ENCODE measurements at places on chromosomes 3 and 15.

DNA sequence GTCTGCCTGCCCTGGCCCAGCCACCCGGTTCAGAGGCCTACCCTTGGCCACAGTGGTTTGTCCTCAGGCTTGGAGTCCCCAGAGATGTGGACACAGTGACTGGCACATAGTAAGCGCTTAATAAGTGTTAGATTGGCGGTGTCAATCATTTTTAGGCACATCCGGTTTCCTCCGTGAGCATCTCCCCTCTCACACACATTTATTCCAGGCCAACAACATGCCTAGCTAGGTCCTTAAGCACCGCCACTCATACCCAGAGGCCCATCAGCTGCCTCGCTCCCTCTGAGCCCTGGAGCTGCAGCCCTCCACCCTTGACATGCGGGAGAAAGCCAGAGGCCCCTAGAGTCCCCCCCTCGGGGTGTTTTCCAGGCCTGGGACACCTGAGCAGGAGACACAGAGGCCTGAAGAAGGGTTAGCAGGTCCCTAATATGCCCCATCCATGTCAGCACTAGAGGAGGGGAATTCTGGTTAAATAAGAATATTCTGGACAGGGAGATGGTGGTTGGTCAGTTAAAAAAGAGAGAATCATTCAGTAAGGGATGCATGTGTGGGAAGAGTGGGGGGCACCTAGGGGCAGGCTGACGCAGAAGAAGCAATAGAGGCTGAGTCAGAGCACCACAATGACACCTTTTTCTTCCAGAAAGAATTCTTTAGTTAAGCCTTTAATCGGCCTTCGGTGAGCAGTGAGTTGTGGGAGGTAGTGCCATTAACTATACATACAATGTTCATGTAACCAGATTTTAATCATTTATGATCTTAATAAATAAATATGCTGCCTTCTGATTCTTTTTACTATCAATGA is 22.3 kb downstream of the NR2F2 start:
- no peak for DNase-seq

DNA sequence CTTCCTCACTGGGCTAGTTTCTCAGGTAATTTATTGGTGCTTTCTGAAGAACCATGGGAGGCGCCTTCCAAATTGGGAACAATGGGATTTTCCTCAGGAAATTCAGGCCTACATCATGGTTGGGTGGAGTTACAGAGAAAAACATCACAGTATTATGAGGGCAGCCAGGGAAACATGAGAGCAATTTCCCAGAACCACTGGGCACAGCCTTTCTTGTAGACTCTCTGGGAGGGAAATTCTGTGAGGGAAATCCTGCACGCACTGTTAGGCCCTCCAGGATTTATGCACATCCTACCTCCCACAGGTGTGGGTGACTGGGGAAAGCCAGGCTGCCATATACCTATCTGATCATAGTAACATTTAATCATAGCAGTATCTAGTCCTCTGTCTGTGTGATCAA is 13.2 kb downstream of the POPDC2 start:
- DNase-seq = no peak

- DNase-seq = no peak
Measured at GRCh38 chr3:155492841-155493240, 199.4 kb upstream of the STRIT1 start.

GRCh38 chr3:49998326-49998725 is 58.4 kb downstream of the RBM6 start:
- DNase-seq = no peak

DNA sequence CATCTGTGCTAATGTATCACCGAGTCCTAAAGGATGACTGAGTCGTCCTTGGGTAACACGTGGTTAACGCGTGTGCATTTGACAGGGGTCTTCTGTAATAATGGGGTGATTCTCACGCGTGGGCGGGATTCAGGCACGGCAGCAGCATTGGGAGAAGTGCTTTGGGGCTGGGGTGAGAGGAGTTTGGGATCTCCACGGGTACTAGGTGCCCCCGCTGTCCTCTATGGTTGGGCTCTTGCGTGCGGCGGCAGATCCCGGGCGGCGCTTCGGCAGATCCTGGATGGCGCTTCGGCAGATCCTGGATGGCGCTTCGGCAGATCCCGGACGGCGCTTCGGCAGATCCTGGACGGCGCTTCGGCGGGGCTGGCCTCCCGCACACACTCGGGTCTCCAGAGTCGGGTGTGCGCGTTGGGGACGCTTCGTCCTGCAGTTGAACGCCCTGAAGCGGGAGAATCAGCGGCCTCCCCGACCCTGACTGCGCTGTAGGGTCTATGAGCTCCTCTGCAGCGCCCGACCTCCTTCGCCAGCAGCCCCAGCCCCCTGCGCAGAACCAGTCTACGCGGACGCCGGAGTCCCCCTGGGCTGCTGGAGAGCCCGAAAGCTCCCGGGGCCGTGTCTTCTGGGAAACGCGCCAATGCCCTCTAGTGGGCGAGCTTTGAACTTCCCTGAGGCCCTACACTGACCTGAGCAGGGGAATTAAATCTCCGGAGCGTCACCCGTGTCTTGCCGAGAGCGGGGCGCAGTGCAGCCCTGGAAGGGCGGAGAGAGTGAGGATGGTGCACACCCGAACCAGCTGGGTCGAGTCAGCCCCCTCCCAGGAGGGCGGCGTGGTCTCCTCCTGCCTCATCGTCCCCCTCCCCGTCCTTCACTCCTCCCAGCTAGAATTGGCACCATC is 48.1 kb upstream of the EPHB3 start:
- peak; percentile 94 for DNase-seq

DNA sequence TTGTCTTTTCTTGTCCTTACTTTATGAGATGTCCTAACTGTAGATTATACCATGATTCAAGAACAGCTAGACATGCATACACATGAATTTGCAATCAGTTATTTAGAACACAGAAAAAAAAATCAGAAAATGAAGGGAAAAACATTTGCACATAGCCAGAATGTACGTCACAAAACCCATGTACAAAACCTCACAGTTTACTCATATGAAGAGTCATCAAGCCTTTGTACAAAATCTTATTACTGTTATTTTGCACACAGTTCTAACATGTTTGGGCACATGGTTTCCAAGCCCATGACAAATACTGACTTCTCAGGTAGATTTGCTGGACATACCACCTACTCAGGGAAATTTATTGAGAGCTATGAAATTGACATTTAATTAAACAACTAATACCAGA is 48.2 kb downstream of the MAP3K13 start:
- DNase-seq = no peak

GRCh38 chr15:85642693-85643066 is 152.0 kb downstream of the KLHL25 start:
- no peak for DNase-seq

- no peak for DNase-seq
Measured at GRCh38 chr3:107699682-107700081, 176.9 kb downstream of the BBX start.

GRCh38 chr3:110783541-110783940 is 288.1 kb upstream of the NECTIN3 start:
- DNase-seq = no peak

DNA sequence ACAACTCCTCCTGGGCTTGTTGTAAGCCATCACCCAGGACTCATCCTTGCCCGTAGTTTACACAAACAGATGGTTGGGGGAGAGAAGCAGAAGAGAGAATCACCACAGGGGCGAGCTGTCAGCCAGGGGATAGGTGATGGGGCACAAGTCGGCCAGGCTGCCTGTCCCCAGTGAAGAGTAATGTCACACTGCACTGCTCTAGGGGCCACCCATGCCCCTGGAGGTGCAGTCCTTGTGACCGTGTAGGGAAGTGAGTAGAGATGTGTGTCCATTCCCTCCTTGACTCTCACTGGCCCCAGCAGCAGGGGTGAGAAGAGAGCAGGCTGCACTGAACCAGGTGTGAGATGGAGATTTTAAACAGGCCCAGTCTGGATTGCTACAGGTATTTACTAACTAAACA is 17.1 kb upstream of the PRSS50 start:
- DNase-seq = no peak

GRCh38 chr3:16550676-16551341 is 37.3 kb upstream of the RFTN1 start:
- DNase-seq = peak; percentile 83

DNA sequence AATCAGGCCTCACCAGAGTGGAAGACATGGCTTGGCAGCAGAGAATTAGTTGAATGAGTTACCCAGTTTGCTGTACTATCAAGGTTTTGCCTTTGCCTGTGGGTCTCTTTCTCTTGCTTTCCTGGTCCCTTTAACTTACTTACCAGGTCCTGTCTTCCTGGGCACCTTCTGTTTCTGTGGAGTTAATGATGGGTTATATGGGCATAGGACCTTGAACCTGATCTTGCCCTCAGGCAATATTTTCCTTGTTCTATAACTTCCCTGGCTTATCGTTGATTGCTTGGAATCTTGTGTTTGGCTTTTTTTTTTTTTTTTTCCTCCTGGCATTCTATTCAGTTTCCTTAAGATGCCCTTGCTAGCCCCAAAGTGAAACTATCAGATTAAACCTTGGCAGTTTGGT is 106.8 kb downstream of the HHLA2 start:
- DNase-seq = no peak

- DNase-seq = no peak
Measured at GRCh38 chr15:81766829-81767475, 278.9 kb downstream of the MEX3B start.

- DNase-seq = no peak
Measured at GRCh38 chr3:160183345-160184076, 41.7 kb upstream of the C3orf80 start.

DNA sequence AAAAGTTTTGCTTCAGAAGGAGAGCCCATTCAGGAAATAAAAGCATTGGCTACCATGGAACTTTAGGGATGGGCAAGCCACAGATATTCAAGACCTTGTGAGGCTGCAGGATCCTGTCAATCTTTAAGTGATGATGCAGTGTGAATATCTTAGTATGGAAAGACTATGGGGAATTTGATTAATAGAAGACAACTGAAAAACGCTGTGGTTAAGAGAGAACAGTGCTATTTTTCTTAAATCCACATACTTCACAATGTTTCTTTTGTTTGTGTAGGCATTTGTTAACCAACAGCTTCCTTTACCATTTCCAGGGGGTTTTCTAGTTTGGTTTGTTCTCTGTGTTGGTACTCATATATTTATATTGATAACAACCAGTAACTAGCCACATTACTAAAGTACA is 90.3 kb downstream of the TMEM212 start:
- DNase-seq = no peak

- DNase-seq = no peak
Measured at GRCh38 chr3:56200251-56200650, 268.0 kb downstream of the ERC2 start.

DNA sequence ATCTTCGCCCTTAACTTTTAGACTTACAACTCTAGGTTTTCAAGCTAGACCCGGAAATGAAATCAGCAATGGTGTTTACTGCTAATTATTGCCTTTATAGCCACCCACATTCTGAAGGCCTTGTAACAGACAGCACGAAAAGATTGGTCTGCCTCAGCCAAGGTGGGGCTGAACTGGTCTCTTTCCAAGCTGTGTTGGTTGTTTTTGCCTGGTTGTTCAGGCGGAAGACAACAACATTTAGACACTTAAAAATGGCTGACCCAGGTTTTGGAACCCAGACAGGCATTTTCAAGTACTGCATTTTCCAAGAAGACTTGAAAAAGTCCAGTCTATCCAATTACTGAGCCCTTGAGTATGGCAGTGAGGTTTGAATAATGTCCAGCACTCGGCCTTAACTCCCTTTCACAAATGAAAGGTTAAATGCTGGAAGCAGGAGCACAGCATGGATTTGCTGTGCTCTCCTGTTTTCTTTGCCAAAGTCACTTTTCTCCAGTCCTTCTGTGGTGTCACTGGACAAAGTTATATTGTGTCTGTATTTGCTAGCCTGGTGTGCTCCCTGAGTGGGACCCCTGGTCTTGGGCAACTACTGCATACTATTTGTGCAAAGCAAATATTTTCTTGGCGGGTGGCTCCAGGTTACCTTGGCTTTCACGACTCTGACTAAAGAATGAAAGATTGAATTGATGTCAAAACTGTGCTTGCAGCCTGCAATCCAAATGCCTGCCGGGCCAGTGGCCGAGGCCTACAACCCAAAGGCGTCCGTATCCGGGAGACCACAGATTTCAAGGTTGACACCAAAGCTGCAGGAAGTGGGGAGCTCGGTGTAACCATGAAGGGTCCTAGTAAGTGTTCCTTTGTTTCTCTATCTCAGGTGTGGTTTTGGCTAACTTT is 93.5 kb downstream of the FLNB start:
- no peak for DNase-seq

- DNase-seq = peak; percentile 66
Measured at GRCh38 chr3:58173669-58174398, 36.9 kb downstream of the DNASE1L3 start.

DNA sequence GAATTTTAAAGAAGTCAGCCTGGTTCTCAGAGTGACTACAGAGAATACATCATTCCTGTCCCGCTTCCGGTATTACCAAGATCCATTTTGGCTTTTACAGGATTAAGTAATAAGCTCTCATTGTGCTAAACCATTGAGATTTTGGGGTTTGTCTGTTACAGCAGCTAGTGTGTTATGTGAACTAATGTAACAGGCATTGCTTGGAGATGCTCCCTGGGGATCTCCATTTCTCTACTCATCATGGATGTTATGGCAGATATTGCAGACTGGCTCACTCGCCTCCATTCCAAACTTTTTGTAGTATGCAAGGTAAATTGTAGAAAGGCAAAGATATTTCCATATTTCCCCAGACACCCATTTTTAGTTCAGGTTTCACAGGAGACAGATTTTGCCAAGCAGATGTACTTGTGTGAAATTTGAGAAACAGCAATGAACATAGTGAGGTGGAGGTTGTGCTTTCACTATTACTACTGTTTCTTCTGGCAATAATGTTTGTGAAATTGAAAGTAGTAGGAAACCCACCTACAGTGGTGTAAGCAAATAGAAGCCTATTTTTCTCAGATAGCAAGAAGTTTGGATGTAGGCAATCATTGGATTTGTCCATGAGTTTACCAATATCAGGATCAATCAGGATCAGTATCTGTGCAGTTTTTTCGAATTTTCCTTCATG is 177.1 kb upstream of the GALNT15 start:
- DNase-seq = no peak

DNA sequence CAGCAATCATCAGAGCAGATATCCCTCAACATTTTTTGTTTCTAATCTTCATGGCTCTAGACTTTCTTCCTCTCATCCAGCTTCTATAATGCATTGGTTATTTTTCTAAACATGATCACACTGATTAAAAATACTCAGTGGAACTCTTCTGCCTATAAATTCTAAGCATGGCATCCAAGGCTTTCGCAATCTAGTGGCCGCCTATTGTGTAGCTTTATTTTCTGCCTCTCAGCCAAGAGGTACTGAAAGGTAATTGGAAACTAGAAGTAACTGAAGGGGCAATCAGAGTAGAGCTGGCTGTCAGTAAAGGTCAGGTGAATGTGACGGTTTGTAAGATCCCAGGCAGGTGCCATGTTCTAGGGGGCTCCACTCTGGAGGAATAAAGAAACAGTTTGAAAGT is 33.4 kb downstream of the OXSM start:
- DNase-seq = no peak

- DNase-seq = no peak
Measured at GRCh38 chr15:98823012-98823458, 174.7 kb downstream of the IGF1R start.

GRCh38 chr3:104429727-104430126 is 937.0 kb upstream of the ALCAM start:
- no peak for DNase-seq

GRCh38 chr3:172209333-172210321 is 170.2 kb downstream of the FNDC3B start:
- DNase-seq = no peak

- no peak for DNase-seq
Measured at GRCh38 chr3:40623567-40623966, 98.8 kb downstream of the ZNF621 start.

GRCh38 chr15:63474810-63475316 is 29.5 kb upstream of the USP3 start:
- DNase-seq = no peak
